ENCODE measurements at places on chromosomes 5 and 9.

- H3K4me3 ChIP-seq = no peak overlapping the region
- no peaks in the 10 kb centered on the region for H3K36me3 ChIP-seq
- no peaks in the 10 kb centered on the region for H3K27me3 ChIP-seq
Measured at GRCh38 chr5:158736150-158736870, 363.4 kb downstream of the EBF1 start.

- DNase-seq = no peak
- H3K4me3 ChIP-seq = no peak overlapping the region
- no peaks in the 10 kb centered on the region for H3K27me3 ChIP-seq
- H3K4me1 ChIP-seq = peaks cover 5% of the 10 kb centered on the region
- no peaks in the 10 kb centered on the region for H3K36me3 ChIP-seq
Measured at GRCh38 chr5:142446131-142446959, 121.5 kb upstream of the SPRY4 start.

DNA sequence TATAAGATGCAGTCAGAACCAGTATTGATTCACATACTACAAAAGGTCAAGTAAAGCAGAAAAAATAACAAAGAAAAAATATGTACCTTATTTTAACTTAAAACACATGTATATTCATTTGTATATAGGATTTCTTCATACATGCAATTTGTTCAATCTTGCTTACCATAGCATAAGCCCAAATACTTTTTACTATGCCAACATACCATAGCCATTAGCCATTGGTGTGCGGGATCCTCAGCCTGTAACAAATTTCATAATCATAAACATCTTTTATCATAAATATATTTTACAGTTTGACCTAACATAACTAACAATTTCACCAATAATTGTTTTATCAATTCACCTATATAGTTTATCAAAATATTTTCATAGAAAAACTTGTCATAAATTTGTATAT lies 51.1 kb downstream of the MPDZ start:
- H3K27ac ChIP-seq = no peak overlapping the region
- peaks cover 6% of the 10 kb centered on the region for H3K36me3 ChIP-seq
- H3K4me1 ChIP-seq = no peaks in the 10 kb centered on the region
- DNase-seq = no peak
- H3K27me3 ChIP-seq = no peaks in the 10 kb centered on the region
- H3K4me3 ChIP-seq = no peak overlapping the region

DNA sequence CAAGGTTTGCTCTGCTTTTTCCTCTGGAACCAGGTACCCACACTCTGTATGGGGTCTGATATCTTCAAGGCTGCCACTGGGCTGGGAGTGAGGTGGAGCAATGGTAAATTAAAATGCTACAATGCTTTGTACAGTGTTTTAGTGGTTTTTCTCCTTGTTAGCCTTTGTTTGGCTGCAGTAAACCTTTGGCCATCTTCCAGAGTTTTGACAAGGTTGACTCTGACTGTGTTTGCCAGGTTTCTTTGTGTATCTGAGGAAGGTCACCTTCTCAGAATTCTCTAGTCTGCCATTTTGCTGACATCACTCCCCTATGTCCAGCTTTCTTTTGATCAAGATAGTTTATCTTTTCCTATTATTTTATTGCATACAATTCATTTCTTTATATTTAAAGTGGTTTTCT lies 11.2 kb downstream of the SPATA31D1 start:
- H3K36me3 ChIP-seq = no peaks in the 10 kb centered on the region
- no peaks in the 10 kb centered on the region for H3K4me1 ChIP-seq
- no peak overlapping the region for H3K27ac ChIP-seq
- H3K4me3 ChIP-seq = no peak overlapping the region

- no peaks in the 10 kb centered on the region for H3K4me1 ChIP-seq
- DNase-seq = no peak
- H3K27ac ChIP-seq = no peak overlapping the region
- H3K27me3 ChIP-seq = no peaks in the 10 kb centered on the region
Measured at GRCh38 chr5:78633700-78634099, 14.9 kb downstream of the LHFPL2 start.

GRCh38 chr9:126471084-126471624 lies 142.6 kb upstream of the LMX1B start:
- no peaks in the 10 kb centered on the region for H3K4me1 ChIP-seq
- H3K27ac ChIP-seq = no peak overlapping the region
- H3K4me3 ChIP-seq = no peak overlapping the region
- DNase-seq = no peak
- H3K36me3 ChIP-seq = no peaks in the 10 kb centered on the region
- no peaks in the 10 kb centered on the region for H3K27me3 ChIP-seq

DNA sequence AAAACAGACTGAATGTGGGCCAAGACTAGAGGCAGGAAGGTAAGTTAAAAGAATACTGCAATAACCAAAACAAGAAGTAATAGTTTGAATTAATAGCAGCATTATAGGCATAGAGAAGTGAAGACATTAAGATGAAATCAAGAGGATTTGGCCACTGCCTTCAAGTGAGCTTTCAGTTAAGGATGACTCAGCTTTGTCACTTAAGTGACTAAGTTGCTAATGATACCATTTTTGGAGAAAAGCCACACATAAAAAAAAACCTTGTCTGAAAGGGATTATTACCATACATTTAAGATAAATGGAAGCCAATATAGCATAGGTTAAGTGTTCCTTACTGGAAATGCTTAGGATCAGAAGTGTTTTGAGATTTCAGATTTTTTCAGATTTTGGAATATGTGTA lies 57.0 kb downstream of the ECPAS start:
- H3K4me3 ChIP-seq = no peak overlapping the region
- no peaks in the 10 kb centered on the region for H3K4me1 ChIP-seq
- H3K36me3 ChIP-seq = no peaks in the 10 kb centered on the region
- no peak overlapping the region for H3K27ac ChIP-seq
- no peaks in the 10 kb centered on the region for H3K27me3 ChIP-seq

DNA sequence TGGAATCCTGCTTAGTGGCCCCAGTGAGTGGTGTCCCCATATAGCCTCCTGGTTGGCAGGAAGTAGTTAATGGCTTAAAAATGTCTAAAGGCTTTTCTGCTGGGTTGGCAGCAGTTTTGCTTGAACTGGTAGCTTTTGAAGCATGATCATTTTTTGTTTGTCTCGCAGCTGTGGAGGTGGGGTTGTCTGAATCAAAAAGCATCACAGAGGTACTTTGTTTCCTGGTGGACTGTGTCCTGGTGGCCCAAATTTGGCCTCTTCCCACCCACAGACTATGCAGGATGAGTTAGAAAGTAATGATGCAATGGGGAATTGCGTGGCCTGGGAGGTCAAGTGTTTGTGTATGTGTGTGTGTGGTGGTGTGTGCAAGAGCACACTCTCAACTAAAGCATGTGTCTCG lies 322.7 kb downstream of the ARHGEF28 start:
- H3K27me3 ChIP-seq = no peaks in the 10 kb centered on the region
- no peaks in the 10 kb centered on the region for H3K4me1 ChIP-seq

GRCh38 chr9:134208310-134208841 lies 44.0 kb upstream of the RNU6ATAC start:
- no peaks in the 10 kb centered on the region for H3K27me3 ChIP-seq
- no peaks in the 10 kb centered on the region for H3K36me3 ChIP-seq
- peak overlapping the region; percentile 7 for H3K27ac ChIP-seq
- no peak overlapping the region for H3K4me3 ChIP-seq

DNA sequence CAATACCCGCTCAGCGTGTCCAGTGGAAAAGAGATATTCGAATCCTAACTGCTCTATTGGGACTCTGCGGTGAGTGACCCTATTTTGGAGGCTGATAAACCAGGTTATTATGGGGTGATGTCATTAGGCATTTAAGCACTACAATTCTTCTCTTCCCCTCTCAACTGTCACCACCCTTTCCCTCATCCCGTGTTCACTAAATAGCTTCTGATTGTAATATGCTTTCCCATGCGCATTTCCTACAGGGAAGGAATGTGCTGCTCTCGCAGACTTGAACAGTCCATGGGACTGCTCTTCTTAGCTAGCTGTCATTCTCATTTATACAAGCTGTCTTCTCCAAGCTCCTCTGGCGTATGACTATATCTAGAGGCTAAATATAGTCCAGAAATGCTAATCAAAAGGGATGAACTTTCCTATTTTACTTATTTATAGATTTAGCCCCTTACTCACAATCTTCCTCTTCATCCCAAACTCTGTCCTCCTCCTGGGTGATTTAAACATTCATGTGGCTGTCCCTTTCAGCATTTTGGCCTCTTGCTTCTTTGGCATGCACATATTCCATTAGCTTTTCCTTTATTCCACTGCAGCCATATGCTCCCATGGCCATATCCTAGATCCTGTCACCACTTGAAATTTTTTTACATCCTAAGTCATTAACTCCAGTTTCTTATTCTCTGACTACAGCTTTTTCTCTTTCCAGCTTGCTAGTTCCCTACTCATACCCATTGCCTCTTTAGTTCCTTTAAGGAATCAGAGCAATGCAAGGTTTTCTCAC lies 39.6 kb upstream of the CSNK1G3 start:
- no peak overlapping the region for H3K27ac ChIP-seq
- H3K27me3 ChIP-seq = no peaks in the 10 kb centered on the region
- H3K4me3 ChIP-seq = no peak overlapping the region
- no peak for DNase-seq
- no peaks in the 10 kb centered on the region for H3K4me1 ChIP-seq

GRCh38 chr5:137836997-137837396 lies 30.7 kb upstream of the MYOT start:
- no peak overlapping the region for H3K27ac ChIP-seq
- H3K27me3 ChIP-seq = no peaks in the 10 kb centered on the region

- H3K27me3 ChIP-seq = no peaks in the 10 kb centered on the region
- H3K4me1 ChIP-seq = no peaks in the 10 kb centered on the region
- no peak overlapping the region for H3K4me3 ChIP-seq
- DNase-seq = no peak
- no peak overlapping the region for H3K27ac ChIP-seq
Measured at GRCh38 chr5:143074414-143074996, 304.3 kb downstream of the ARHGAP26 start.

DNA sequence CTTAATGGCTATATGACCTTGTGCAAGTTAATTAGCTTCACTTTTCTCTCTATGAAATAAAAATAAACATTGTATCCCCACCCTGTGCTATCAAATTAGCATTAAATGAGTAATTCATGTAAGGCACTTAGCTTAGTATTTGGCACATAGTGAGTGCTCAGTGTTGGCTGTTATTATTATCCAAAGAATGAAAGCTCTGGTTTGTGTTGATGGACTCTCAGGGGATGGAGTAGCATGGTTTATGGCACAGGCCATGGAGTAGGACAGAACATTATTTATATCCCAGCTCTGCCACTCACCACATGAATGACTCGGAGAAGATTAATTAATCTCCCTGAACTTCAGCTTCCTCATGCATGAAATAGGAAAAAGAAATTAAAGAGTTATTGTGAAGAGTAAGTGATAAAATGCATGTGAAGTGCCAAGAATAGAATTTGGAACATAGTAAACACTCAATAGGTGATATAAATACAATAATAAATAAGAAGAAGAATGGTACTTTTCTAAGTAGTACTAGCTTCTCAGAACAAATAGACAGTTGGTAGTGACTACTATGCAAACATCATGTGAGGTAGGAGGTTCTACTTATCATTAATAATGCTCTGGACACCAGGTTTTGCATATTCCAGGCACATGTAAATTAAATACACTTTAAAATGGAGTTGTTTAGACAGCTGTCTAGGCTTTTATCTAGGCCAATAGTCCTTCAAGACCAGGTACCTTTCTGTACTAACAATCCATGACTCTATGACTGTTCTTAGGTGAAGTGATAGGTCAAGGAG lies 146.4 kb downstream of the GRIA1 start:
- H3K4me1 ChIP-seq = no peaks in the 10 kb centered on the region
- H3K27ac ChIP-seq = no peak overlapping the region
- DNase-seq = no peak
- no peak overlapping the region for H3K4me3 ChIP-seq

- H3K4me3 ChIP-seq = no peak overlapping the region
- H3K4me1 ChIP-seq = no peaks in the 10 kb centered on the region
- DNase-seq = no peak
- no peaks in the 10 kb centered on the region for H3K36me3 ChIP-seq
Measured at GRCh38 chr9:19998153-19998552, 209.3 kb upstream of the SLC24A2 start.

DNA sequence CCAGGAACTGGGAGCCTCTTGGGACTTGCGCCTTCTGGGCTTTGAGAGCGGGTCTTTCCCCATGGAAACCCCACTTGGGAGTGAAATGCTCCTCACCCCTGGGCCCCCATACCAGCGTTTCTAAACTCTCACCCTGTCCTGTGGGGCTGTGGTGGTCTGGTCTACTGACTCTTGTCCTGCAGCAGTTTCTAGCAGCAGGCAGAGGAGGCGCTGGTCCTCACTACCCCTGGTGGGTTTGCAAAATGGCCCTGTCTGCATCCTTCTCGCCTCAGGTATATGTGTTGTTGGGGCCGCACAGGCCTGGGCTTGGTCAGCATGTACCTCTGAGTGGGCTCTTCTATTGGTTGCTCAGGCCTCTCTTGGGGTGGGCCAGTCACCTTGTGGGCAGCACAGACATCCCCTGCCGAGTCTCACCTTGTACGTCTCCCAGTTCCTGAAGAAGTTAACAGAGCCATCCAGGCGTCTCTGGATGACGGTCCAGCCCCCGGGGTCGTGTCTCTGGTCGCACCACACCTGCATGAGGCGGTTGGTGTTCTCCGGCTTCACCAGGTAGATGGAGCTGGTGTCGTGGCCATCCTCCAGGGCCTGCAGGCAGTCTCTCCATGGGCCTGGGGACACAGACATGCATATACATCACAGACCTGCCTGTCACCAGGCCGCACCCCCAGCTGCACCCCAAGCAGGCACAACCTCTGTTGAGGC lies 29.0 kb downstream of the ANGPTL2 start:
- no peaks in the 10 kb centered on the region for H3K36me3 ChIP-seq
- no peak for DNase-seq
- H3K4me1 ChIP-seq = no peaks in the 10 kb centered on the region
- no peaks in the 10 kb centered on the region for H3K27me3 ChIP-seq
- no peak overlapping the region for H3K27ac ChIP-seq

- peak overlapping the region; percentile 97 for H3K27ac ChIP-seq
- peaks cover 3% of the 10 kb centered on the region for H3K27me3 ChIP-seq
- H3K4me1 ChIP-seq = no peaks in the 10 kb centered on the region
- H3K36me3 ChIP-seq = no peaks in the 10 kb centered on the region
Measured at GRCh38 chr9:84667571-84668195, 1.8 kb upstream of the NTRK2 start.

DNA sequence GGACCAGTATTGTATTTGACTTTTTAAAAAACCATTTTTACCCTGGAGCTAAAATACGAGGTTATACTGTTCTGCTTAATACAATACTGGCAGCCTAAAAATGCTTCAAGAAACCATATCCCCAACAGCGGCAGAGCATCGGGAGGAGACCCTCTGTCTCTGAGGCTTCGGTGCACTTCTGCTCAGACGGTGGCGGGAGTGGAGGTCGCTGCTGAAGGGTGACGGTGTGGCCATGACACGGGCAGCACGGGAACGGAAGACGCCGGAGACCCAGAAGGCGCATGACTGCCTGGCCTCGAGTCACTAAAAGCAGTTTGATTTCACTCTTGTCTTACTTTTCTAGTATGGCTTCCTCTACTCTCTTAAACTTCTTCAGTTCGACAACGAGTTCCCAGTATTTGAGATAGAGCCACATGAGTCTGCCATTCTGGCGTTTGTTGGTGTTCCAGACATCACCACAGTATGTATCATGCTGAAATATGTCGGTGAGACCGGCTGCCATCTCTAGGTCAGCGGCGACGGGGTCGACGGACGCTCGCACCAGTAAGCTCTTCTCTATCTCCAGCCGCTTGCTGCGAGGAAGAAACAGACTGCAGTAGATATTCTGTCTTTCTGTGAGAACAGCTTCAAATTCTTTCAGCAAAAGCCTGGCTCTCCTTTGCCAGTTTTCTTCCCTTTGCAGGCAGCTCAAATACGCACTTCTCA lies 12.8 kb downstream of the CCDC127 start:
- no peak overlapping the region for H3K27ac ChIP-seq
- H3K36me3 ChIP-seq = no peaks in the 10 kb centered on the region
- no peak for DNase-seq
- H3K27me3 ChIP-seq = no peaks in the 10 kb centered on the region
